ENCODE measurements at places on chromosomes 1 and 21.
A peak's percentile ranks its signal among the peaks of the same experiment; 100 is the strongest.

DNA sequence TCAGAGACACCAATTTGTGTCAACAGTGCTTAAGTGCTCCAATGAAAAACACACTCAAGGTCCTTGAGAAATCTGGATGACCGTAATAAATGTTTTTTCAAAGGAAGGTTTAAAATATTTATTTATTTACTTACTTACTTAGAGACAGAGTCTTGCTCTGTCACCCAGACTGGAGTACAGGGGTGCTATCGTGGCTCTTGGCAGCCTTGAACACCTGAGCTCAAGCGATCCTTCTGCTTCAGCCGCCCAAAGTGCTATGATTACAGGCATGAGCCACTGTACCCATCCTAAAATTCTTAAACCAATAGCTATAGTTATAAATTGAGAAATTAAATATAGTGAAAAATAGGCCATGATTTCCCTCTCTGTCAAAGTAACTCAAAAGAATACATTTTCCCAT, 17.3 kb upstream of the ERICH3 start:
- no peak for DNase-seq

GRCh38 chr1:200124309-200124708, 96.8 kb downstream of the NR5A2 start:
- no peak for DNase-seq

DNA sequence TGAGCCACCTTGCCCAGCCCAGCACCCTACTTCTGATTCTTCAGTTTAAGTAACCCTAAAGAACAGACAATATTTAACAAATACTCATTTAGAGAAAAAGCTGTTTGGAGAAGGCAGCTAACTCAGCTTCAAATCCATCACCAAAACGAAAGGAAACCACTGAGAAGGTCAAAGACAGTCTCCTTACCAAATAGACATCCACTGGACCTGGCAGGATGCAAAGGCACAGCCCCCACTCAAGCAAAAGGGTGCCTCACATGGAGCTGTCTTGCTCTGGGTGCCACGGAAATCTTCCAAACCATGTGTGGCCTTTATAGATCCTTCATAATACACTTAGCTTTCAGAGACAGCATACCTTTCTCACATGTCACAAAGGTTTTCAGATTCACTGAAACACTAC, 165.5 kb downstream of the RERE start:
- no peak for DNase-seq

DNA sequence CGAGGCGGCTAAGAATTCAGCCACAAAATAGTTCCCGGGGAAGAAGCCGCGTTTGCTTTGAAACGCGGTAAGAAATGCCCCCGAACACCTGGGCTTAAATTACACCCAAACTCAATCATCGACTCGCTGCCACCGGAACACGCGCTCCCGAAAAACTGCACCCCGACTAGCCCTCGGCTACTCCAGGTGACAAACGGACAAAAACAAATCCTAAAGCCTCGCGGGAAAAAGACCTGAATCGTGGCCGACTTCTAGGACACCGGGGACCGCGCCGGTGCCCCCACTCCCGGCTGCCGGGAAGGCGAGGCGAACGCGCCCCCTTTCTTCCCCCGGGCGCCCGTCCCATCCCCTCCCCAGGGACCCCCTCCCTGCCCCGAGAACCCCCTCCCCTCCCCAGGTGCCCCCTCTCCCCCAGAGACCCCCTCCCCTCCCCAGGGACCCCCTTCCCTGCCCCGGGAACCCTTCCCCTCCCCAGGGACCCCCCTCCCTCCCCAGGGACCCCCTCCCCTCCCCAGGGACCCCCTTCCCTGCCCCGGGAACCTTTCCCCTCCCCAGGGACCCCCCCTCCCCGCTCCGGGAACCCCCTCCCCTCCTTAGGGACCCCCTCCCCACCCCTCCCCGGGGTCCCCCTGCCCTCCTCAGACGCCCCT, 628 bp downstream of the C1orf159 start:
- DNase-seq: no peak

DNA sequence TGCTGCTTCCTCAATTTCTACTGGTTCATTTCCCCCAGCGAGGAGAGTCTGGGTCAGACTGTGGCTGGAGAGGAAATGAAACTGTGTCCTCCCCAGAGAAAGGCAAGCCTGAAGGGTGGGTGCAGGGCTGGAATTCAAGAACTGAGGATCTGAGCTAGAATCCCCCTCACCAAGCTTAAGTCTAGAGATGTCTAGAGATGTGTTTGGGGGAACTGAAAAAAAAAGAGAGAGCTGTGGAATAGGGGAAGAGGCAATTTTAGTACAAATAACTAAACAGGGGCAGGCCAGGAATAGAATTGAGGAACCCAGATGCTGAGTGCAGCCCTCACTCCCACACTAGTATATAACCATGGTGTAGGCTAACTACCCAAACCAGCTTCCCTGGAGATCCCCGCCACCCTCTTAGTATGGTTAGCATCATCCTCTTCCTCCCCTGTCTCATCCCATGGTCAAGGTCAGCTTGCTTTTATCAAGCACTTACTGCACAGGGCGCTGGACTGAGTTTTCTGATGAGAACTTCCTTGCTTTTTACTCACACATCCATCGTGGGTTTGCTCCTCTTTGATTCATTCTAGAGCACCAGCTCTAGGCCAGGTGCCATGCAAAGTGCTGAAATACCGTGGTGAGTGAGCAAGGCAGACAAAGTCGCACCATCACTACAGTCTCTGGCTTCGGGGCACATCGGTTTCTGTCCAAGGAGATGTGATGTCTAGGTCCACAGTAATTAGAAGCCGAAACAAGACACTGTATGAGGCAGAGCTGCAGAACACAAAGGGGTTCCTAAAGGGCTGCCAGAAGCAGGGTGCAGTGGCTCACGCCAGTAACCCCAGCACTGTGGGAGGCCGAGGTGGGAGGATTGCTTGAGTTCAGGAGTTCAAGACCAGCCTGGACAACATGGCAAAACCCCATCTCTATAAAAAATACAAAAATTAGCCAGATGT, 112.9 kb upstream of the IPO9 start:
- no peak for DNase-seq

DNA sequence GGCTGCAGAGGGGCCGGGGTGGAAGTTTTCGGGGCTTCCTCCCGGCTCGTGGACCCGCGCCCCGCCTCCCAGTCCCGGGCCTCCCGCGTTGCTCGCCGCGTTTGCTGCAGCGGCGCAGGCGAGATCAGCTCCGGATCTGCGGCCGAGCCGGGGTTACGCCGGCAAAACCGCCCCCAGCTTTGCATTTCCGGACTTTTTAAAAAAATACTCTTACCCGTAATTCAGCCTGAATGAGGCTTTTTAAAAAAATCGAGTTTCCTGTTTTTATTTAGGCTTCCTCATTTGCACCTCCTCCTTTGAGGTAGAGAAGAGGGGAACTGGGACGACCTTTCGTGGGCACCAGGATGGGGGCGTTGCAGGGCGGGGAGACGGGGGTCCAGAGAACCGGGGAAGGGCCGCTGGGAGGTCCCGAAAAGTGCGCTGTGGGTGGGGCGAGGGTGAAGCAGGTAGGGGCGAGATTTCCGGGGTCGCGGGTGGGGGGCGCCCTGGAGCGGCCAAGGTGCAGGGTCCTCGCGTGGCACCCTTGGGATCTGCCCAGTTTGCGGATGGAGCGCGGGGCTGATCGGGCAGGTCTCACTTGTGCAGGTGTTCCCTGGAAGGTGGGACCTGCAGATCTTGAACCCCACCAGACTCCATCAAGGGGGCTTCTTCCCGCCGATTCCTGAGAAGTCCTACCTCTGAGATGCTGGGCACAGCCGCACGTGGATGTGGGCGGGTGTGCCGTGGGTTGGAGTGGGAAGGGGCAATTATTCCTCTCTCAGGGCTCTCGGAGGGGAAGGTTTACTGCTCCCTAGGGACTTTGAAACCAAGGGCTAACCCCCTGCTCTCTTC, 1.1 kb downstream of the PIK3CD start:
- peak; percentile 58 for DNase-seq

DNA sequence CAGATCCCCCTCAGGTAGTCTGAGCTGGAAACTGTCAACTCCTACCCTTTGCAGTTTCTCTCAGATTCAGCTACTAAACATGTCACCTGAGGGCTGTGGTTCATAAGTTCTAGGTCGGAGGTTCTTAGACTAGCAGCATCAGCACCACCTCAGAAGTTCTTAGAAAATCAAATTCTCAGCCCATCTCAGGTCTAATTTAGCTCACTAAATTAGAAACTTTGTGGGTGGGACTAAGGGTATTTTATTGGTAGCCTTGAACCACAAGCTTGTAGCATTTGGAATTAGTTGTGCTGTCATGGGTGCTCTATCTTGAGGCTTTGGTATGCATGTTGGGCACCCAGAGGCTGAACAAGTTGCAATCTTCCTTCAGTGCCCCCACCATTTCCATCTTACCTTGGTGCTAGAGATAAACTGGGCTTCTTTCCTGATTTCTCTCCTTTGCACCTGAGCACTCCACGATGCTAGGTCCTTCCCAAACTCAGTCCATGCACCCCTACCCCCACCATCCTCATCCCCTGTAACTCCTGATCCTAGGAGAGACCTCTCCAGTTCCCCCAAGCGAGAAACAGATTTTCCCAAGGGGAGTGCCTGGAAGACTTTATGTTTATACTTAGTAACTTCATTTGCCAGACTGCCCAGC, 54.2 kb downstream of the S1PR1 start:
- no peak for DNase-seq

GRCh38 chr1:37602750-37603694, 7.3 kb upstream of the GNL2 start:
- DNase-seq: peak; percentile 11

- DNase-seq: no peak
Observed at GRCh38 chr1:154968731-154969130, 1.8 kb downstream of the SHC1 start.

DNA sequence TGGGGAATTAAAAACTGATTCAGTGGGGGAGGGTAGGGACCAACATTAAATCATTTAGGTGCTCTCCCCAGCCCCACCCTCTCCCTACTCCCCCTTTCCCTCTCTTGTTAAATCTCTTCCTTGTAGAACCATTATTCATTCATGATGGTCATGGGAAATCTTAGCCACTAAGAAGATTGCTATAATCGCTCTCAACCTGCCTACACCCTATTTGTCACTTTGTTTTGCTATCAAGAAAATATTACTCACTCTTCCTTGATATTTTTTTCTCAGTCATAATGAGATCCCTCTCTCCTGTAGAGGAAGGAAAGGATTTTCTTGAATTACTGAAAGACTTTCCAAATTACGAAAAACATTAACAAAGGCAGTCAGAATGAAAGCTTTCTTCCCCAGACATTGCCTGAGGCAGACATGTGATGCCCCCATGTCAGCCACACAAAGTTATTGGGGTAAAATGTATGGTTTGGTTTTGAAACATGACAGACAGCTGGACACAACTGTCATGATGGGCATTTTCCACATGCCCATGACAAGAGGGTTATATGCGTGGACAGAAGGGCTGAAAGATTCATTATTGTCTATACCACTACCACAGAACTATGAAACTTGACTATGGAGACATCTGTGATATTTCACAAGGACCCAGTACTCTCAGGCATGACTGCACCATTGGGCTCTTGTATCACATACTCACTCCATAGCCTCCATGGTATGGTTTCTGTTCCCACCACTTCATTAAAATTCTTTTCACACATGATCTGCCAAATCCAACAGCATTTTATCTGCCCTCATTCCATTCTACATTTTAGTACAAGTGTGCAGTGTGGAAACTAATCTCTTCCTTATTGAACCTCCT, 420.1 kb downstream of the DISC1 start:
- DNase-seq: no peak

DNA sequence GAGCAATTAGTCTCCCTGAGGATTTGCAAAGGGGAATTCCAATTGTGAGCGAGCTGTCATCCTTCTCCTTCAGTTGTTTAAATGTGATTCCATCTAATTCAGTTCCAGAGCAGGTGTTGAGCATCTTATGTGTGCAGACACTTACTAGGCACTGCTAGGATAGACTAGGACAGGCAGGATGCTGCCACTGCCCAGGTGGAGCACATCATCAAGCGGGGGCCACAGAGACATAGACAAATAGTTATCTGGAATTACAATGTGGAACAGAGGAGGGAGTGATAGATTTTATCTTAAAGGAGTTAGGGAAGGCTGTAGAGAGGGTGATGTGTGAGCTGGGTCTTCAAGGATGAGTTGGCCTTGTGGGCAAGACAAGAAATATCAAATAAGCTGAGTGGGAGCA, 55.9 kb downstream of the CDC7 start:
- DNase-seq: no peak

- peak; percentile 29 for DNase-seq
Observed at GRCh38 chr1:12549460-12550349, 68.3 kb downstream of the DHRS3 start.

- no peak for DNase-seq
Observed at GRCh38 chr21:21818898-21819297, 820.7 kb downstream of the NCAM2 start.

DNA sequence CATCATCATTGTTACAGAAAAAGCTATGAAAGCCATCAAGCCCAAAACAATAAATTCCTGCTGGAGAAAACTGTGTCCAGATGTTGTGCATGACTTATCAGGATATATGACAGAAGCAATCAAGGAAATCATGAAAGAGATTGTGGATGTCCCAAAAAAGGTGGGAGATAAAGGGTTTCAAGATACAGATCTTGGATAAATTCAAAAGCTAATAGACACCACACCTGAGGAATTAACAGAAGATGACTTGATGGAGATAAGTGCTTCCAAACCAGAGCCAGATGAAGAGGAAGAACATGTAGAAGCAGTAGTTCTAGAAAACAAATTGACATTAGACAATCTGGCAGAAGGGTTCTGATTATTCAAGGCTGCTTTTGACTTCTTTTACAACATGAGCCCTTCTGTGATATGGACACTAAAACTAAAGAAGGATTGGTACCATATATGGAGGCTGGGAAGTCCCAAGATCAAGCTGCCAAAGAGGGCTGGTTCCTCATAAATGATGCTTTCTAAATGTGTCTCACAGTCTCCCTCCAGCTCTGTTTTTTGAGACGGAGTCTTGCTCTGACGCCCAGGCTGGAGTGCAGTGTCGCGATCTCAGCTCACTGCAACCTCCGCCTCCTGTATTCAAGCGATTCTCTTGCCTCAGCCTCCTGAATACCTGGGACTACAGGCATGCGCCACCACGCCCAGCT, 32.1 kb upstream of the LRIG2 start:
- no peak for DNase-seq

- no peak for DNase-seq
Observed at GRCh38 chr1:119097380-119097779, 43.1 kb downstream of the WARS2 start.

DNA sequence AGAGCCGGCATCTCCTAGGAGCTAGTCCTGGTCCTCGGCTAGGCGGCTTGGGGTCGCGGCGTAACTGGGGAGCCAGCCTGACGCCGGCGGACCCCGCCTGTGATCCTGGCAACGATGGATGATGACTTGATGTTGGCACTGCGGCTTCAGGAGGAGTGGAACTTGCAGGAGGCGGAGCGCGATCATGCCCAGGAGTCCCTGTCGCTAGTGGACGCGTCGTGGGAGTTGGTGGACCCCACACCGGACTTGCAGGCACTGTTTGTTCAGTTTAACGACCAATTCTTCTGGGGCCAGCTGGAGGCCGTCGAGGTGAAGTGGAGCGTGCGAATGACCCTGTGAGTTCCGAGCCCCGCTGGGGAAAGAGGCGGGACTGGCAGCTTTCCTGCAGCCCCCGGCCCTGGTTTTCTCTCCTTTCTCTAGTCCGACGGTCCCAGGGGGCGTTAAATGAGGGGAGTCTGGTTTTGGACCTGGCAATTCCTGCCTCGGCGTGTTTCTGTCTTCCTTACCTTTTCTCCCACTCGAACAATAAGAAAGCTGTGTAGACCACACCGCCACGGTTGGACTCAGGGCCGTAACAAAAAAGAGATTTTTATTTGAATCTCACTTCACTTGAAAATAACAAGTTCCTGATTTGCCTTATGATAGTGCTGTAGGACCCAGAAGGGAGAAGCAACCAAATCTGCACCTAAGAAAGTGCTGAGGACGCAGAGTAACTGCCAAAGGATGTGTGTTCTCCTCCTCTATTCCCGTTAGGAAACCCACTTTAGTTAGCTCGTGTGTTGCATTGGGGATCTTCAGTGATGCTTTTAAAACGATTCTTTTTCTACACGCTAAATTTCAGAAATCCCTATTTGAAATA, at the start of gene SPRTN:
Gene SPRTN (plus strand): TSS at position 24 of the 859 bp plus-strand sequence. CDS start 91 bp downstream, at position 115.
- DNase-seq: no peak
